ENCODE measurements at places on chromosomes 2 and 18. TPM values are rescaled to one million over a fixed set of nuclear protein-coding genes. Genes with fewer than 3 reads are reported as not detected.

DNA sequence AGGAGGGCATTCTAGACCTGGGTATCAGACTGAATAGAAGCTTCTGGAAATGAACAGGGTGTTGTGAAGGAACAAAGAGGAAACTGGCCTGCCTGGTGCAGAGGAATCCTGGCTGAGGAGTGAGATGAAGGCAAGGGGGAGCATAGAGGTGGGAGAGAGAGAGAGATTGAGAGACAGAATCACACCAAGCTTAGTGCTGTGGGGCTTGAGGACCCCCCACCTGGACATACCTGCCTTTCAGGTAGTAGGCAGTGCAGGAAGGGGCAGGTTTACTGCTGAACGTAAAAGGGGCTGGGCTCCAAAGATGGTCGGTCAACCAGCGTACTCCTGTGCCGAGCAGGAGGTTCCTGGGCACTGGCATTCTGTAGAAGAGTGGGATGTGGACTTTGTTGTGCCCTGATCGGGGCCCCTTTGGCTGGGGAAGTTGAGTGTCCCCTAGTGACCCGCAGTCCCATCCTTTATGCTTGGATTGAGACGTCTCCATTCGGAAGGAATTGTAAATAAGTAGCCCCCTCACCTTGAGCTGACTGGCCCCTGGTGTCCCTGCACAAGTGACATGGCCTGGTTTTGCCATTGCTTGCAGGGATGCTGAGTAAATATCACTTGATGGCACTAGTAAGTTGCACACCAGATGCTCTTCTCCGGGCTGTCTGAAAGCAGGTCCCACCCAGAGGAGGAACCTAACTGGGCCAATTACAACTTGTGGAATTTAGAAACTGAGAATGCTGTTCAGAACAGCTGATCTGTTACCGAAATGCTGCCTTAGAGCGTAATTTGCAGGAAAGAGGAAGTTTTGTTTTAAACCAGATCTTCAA lies 1.4 kb downstream of the UBE2F start:
- DNase-seq = no peak

- DNase-seq = no peak
These were observed 70.3 kb downstream of the IKZF2 start for GRCh38 chr2:213080969-213081617.

The IHH gene
- total RNA-seq = not detected

The MAPRE3 gene
- total RNA-seq = 6.6 TPM

GRCh38 chr2:128607911-128608506 lies 289.3 kb upstream of the HS6ST1 start:
- peak; percentile 40 for DNase-seq

DNA sequence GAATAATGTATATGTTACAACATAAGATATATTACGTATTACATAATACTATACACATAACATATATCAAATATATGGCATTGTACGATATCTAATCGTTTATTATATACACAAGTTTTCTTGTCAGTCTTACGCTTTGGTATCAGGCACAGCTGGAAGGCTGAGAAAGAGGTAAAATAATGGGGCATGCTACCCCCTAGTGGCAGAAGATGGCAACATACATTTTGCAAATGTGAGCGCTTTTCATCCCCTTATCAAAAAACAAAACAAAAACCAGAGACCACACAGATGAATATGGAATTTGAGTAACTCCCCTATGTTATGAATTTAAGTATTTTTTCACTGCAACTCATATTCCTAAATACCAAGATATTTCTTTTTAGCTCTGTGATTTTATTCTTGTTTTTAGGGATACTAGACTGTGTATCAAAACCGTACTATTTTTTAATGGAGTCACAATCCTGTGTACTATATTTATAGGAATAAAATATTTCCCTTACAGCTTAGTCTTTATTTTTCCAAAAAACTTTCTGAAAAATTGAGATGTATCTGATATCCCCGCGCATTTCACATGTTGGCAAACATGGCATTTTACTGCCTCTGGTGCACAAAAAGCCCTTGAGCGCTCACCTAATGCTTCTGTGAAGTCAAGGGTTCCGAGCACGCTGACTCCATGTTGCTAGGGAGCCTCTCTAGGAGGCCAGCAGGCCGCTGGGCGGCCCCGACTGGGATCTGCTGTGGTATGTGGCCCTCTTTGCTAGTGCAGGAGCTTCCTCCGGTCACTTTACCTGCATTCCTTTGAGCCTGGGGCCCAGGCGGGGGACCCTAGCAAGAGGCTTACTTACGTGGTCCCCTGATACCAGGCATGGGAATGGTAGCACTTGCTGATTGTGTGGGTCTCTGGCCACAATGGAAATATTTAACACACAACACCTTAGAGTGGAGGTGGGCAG lies 62.5 kb downstream of the SLC4A3 start:
- DNase-seq = peak; percentile 66

The OR6B2 gene
- total RNA-seq = not detected

- DNase-seq = no peak
These were observed 1226.6 kb upstream of the FAM98A start for GRCh38 chr2:34825686-34826085.

GRCh38 chr2:10306901-10307463 lies 4.3 kb downstream of the HPCAL1 start:
- no peak for DNase-seq

DNA sequence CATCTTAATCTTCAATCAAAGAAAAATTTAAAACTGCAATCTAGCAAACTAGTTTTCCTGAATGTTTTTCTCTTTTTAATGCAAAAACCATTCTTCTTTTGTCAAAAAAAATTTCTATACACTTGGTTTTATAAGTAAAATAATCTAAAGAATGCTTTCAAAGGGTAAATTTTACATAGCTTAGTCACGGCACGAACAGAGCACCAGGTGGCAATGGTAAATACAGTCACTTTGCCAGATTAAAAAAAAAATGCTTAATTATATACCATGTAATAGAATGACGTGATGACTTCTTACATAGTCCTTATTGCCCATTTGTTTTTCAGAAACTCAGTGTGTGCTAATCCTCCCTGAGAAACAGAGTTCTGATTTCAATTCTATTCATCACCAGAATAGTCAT lies 10.4 kb downstream of the FEZ2 start:
- DNase-seq = no peak

GRCh38 chr18:34131006-34131405 lies 93.7 kb downstream of the NOL4 start:
- DNase-seq = no peak

- DNase-seq = no peak
These were observed 138.8 kb upstream of the SP5 start for GRCh38 chr2:170576296-170576695.

DNA sequence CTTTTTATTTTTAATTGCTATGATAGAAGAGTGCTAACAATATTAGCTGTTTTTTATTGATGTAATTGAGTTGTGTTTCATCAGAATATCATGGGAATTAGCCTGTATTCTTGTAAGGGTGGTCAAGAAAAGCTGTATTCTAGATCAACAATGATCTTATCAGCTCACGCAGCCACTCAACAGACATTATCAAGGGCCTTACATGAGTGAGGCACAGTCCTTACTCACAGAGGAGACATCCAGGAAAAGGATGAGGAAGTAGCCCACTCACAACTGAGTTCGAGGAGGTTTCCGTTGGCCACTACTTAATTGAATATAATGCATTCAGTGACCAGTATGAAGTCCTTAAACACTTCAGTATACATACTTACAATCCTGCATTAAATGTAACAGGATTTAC lies 152.5 kb downstream of the AFF3 start:
- no peak for DNase-seq

- peak; percentile 87 for DNase-seq
These were observed 8.6 kb upstream of the INPP5D start for GRCh38 chr2:233051241-233052149.

The REG3A gene
- total RNA-seq = not detected

The PEX13 gene
- 61.3 TPM for total RNA-seq

GRCh38 chr2:123085484-123085883 lies 939.6 kb upstream of the CNTNAP5 start:
- DNase-seq = no peak

DNA sequence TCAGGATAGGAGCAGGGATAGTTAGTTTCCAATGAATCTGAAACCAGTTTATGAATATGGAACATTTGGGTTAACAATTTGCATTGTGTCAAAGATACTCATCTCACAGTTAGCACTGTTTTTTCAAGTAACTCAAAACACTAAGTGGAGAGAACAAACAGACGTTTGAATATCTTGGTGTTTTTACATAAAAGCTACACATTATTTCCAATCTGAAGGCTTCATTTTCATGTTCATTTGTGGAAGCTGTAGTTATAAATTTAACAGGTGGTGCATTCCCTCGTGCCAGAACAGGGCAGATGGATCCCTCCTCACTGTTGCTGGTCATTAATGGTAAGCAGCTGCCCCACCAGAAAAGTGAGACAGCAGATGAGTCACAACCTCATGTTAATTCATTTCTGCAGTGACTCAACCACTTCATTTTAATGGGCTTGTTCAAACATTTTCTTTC lies 286.9 kb downstream of the TMX3 start:
- DNase-seq = no peak

DNA sequence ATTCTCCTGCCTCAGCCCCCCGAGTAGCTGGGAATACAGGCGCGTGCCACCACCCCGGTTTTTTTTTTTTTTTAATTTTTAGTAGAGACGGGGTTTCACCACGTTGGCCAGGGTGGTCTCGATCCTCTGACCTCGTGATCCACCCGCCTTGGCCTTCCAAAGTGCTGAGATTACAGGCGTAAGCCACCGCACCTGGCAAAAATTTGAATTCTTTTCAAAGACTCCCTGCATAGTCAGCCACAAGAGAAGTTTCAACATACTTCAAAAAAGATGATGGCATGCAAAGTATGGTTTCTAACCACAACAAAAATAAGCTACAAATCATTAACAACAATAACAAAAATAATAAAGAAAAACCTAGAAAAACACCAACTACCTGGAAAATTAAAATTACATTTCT lies 22.0 kb downstream of the HYCC2 start:
- no peak for DNase-seq

The RAMP1 gene
- 12.9 TPM for total RNA-seq

- no peak for DNase-seq
These were observed 47.8 kb upstream of the AGAP1 start for GRCh38 chr2:235446082-235446481.

DNA sequence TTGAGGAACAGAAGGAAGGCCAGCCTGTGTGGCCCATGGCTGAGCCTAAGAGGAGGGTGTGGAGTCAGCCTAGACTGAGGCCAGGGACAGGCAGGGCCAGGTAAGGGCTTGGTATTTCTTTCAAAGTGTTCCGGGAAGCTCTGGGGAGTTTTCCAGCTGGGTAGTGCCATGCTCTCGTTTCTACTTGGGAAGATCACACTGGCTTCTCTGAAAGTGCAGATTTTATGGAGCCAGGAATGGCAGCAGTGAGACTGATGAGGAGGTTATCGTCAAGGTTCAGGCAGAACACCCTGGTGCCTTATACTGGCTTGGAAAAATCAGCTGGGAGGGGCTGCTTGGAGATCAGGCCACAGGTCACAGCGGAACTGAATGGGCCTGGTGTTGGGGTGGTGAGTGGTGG lies 245.1 kb downstream of the SOX11 start:
- DNase-seq = no peak

- DNase-seq = no peak
These were observed 54.7 kb downstream of the SLC66A2 start for GRCh38 chr18:79896738-79897137.

- no peak for DNase-seq
These were observed 1103.3 kb upstream of the NRXN1 start for GRCh38 chr2:52135235-52135634.

The ACVR1C gene
- total RNA-seq = 0.39 TPM

DNA sequence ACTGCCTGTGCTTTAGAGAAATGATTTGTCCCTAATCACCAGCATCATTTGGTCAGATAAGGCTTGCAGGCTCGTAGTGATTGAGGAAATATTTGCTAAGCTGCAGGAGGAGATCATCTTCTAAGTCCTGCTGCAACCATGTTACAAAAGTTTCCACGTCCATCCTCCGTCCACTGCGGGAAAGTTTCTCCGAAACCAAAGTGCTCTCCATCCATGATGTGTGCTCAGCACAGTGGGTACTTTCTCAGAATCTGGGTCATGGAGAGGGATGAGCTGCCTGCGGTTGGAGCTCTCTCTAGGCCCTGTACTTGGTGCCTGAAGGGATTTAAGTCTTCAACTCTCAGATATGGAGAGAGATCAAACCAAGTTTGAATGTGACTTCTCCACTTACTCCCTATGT lies 39.3 kb downstream of the IL1RL2 start:
- DNase-seq = no peak

- DNase-seq = no peak
These were observed 448 bp downstream of the YPEL5 start for GRCh38 chr2:30147196-30147714.

DNA sequence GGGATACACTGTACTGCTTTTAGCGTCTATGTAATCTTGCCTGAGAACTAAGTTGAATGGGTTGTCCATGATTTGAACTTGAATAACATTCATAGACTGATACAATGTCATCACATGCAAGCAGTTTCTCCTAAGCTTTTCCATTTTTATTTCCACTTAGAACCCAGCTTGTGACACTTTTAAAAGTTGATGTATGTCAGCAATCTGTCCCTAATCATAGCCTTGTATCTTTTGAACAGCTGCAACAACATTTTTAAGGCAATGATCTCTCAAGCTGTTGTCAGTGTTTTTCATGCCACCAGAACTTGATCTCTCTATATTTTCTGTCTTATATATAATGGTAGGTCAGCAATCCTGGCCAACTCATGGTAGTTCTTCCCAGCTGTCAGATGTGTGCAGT lies 185.0 kb downstream of the DOK6 start:
- no peak for DNase-seq

GRCh38 chr2:204869132-204869823 lies 324.0 kb downstream of the PARD3B start:
- DNase-seq = no peak

DNA sequence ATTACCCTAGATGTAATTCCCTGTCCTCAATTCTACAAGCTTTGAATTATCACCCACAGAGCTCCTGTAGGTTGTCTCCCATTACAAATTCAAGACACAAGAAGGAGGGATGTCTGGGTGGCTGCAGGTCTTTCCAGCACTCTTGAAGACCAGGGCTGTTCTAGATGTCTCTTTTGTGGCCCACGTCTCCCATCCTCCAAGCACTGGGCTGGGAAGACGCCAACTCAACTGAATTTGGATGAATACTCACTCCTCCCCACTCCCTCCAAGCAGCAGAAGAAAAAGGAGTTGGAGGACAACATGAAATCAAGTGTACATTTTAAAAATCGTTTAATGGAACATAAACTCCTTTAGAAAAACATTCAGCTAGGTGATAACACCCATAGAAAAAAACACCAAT lies 31.2 kb downstream of the SMAD7 start:
- DNase-seq = no peak

- DNase-seq = no peak
These were observed 72.8 kb upstream of the POU3F3 start for GRCh38 chr2:104781151-104781550.

- DNase-seq = no peak
These were observed 83.4 kb downstream of the SLC5A7 start for GRCh38 chr2:108069515-108070310.

Data from Daoy (cell line).